ENCODE measurements at places on chromosomes 11 and 22.

GRCh38 chr11:45041596-45041995 is 90.9 kb upstream of the TP53I11 start:
- DNase-seq = no peak

DNA sequence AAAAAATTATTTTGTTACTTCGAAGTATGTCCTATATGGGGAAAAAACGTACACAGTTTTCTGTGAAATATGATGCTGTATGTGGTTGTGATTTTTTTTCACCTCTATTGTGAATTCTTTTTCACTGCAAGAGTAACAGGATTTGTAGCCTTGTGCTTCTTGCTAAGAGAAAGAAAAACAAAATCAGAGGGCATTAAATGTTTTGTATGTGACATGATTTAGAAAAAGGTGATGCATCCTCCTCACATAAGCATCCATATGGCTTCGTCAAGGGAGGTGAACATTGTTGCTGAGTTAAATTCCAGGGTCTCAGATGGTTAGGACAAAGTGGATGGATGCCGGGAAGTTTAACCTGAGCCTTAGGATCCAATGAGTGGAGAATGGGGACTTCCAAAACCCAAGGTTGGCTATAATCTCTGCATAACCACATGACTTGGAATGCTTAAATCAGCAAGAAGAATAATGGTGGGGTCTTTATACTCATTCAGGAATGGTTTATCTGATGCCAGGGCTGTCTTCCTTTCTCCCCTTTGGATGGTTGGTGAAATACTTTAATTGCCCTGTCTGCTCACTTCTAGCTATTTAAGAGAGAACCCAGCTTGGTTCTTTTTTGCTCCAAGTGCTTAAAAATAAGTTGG is 38.3 kb downstream of the EHF start:
- DNase-seq = no peak

DNA sequence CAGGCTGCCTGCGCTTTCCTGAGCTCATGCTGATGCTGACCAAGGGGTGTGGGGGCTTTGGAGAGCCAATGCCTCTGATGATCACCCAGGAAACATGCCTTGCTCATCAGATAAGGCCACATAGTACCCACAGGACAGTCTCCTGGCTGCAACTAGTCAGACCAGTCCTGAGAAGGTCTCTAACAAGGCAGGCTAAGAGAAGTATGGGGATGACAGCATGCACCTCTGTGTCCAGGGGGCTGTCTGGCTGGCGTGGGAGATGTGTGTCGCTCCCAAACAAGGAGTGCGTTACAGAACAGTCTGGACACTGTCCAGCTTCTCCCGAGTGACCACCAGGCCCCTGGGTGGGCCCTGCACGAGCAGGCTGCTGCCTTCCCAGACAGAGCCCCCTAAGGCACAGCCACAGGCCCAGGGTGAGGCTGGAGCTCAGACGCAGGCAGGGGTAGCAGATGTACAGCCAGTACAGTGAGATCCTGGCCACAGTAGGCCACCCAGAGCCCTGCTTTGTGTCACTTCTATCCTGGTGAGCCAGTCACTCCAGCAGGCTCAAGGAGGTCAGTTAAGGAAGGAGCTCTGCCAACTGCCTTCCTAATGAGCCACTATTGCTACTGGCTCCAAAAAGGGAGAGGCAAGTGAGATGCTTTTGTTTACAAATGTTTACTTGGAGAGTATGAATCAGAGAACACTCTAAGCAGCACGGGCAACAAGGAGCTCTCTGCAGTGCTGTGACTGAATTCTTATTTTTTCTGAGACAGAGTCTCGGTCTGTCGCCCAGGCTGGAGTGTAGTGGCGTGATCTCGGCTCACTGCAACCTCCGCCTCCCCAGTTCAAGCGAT is 66.0 kb upstream of the CLTCL1 start:
- no peak for DNase-seq

DNA sequence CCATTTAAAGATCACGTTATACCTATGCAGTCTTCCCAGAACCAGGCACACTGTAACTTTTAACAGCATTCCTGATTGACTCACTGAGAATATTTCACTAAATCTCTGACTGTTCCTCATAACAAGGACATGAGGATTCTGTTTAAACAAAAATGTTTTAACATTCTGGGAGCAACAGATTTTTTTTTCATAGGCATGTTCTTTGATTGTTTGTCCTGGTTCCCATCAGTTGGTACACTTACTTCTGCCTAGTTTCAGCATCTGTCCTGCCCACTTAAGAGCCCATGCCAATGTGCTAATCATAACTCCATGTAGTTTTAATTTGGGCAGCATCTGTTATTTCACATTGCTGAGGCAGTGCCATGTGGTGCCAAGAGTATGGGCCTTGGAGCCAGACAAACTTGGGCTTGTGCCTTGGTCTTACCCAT is 138.5 kb upstream of the CTSC start:
- DNase-seq = no peak

DNA sequence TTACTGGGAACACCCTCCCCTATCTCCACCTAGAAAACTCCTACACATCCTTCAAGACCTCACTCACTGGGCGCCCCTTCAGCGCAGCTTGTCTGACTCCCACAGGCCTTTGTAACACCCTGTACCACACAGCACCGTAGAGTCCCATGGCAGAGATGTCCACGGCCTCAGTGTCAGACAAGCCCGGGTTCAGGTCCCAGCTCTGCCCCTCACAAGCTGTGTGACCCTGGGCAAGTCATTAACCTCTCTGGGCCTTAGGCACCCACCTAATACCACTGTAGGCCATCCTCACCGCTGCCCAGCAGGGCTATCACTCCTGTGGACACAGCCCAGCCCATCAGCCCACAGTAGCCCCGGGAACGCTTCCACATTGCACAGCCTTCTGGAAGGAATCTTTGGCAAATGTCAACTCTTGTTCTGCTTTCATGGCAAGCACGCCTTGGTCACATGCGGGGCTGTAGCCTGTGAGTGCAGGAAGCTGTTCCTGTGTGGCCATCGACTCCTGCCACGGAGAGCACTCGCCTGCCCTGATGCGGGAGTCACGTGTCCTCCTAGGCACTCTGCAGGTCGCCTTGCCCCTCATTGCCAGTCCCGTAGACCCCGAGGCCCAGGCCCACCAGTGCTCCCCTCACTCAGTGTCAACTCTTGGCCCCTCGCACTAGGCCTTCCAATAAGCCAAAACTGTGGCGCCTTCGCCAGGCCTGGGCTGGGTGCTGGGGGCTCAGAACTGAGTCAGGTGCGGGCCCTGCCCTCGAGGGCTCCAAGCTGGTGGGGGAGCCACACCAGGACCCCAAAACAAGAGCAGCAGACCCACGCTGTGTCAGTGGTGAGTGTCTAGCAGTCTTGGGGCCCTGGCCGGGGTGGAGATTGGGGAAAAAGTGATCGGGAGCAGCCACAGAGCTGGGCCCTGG is 32.9 kb upstream of the RFPL3 start:
- no peak for DNase-seq

GRCh38 chr11:43992183-43992582 is 49.7 kb downstream of the C11orf96 start:
- DNase-seq = no peak

DNA sequence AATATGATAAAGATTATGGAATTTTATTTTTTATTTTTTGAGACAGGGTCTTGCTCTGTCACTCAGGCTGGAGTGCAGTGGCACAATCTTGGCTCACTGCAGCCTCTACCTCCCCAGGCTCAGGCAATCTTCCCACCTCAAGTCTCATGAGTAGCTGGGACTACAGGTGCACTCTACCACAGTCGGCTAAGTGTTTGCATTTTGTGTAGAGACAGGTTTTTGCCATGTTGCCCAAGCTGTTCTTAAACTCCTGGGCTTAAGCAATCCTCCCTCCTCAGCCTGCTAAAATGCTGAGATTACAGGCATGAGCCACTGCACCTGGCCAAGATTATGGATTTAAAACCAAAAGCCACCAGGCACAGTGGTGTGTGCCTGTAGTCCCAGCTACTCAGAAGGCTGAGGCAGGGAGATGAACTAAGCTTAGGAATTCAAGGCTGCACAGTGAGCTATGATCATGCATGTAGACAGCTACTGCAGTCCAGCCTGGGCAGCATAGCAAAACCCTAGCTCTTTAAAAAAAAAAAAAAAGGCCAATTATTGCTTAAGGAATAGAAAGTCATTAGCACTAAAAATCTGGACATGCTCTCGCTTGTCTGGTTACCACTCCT is 20.2 kb upstream of the CCND1 start:
- DNase-seq = no peak

- DNase-seq = no peak
Measured at GRCh38 chr11:33291004-33291777, 34.0 kb downstream of the HIPK3 start.

- DNase-seq = no peak
Measured at GRCh38 chr11:9719566-9720289, 55.9 kb downstream of the SWAP70 start.

DNA sequence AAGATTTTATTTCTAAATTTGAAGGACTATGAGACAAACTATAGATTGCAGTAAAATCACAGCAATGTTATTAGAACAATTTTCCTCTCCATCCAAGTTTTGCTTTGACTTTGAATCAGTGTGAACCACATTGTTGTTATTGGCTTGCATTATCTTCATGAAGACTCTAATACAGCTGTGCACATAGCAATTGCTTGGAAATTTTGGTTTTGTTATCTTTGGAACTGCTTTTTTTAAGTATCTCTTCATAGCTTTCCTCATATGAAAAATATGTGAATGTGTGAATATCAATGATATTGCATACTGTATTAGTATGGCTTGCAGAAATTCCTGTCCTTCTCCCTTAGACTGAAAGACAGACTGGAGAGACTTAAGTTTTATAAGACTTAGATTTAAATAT is 666.6 kb downstream of the LUZP2 start:
- no peak for DNase-seq

- DNase-seq = no peak
Measured at GRCh38 chr11:18071098-18071705, 25.1 kb upstream of the TPH1 start.

GRCh38 chr11:115606498-115607220 is 102.4 kb upstream of the CADM1 start:
- DNase-seq = no peak

- peak; percentile 14 for DNase-seq
Measured at GRCh38 chr11:45110562-45110961, 35.9 kb upstream of the PRDM11 start.

DNA sequence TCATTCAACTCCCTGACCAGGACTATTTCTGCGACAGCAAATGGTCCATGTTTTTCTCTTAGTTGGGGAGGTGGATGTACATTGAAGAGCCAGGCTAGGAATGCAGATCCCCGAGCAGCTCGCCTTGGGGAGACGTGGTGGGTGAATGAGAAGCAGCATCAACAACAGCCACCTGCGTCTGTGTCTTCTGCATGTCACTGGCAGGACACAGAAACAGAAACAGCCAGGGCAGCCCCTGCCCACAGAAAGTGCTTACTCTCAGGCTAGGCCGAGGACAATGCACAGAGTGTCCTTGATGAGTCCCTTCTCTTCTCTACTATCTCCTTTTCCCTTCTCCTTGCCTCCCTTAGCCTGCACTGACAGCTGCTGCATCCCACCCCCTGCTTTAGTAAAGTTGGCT is 541.9 kb upstream of the CADM1 start:
- no peak for DNase-seq

DNA sequence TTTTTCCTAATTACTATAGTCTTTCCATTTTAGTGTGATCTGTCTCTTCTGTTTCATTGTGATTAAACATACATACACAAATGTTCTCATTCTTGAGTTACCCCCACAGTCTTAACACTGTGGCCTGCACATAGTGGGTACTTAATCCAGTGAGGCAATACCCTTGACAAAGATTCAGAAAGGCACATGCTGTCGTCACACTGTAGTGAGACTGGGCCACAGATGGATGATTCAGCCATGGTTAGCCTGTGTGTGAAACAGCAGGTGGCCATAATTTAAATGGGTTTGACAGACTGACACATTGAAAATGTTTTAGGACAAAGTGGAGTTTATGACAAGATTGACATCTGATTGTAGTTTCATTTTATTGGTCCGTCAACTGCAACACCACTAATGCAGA is 313.1 kb downstream of the C11orf87 start:
- DNase-seq = no peak

GRCh38 chr22:39514373-39514973 is 5.9 kb upstream of the ATF4 start:
- peak; percentile 57 for DNase-seq

GRCh38 chr11:6598555-6598954 is 4.9 kb downstream of the RRP8 start:
- no peak for DNase-seq

DNA sequence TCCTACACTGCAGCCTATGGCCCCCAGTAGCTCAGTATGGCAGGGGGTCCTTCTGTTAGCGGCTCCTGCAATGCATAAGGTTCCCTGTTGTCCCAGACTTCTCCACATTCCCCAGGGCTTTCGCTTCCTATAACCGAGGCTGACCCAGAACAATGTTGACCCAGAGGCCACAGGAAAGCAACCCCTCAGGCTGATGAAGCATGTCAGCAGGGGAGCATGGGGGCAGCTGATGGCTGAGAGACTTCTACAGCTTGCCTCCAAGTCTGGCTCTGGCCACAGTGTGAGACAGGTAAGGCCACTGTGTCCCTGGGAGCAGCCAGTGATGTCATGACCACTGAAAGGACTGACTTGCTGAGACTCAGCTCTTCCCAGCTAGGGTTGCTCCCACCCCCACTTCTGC is 12.5 kb upstream of the PPFIBP2 start:
- no peak for DNase-seq

GRCh38 chr11:120702656-120703055 is 191.1 kb downstream of the GRIK4 start:
- no peak for DNase-seq

DNA sequence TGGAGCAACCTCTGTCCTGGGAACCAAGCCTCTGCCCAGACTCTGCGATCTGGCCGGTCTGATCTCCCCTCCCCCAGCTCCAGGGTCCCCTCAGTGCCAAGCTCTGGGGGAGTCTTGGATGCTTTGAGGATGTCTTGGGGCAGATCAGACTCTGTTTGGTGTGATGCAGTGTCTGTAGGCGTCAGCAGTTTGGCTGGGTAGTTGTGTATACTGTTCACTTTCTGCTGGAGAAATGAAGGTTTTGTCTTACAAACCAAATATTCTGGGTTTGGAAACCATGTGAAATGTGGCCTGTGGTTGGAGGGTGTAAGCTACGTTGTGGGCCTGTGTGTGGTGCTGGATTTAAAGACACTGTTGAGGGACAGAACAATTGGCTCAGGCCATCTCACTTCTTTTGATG is 4.6 kb downstream of the INSC start:
- no peak for DNase-seq

DNA sequence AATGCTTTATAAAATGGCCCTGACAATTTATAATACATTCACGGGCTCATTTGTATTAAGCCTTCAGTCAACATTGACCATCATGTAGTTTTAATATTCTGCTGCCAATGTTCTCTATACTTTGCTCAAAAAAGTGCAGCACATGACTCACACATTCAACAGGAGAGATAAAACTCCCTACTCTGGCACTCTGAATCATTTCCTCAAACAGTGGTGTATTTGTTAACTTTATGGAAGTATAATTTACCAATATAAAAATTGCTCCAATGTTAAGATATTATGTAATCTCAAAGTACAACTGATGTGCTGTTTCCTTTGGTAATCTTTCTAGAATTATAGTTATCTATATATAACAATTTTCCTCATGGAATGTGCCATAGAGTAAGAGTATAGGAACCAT is 39.9 kb downstream of the MAML2 start:
- DNase-seq = no peak

- DNase-seq = no peak
Measured at GRCh38 chr11:47104261-47104950, 72.3 kb downstream of the ARFGAP2 start.

- no peak for DNase-seq
Measured at GRCh38 chr11:116558504-116559211, 214.1 kb downstream of the BUD13 start.

GRCh38 chr22:23750714-23751440 is at the start of gene ZNF70:
Gene ZNF70 (minus strand): TSS chr22:23751112. CDS start chr22:23745140, 5,972 bp downstream.
- peak; percentile 61 for DNase-seq

All from stimulated activated CD4-positive, alpha-beta T cell treated with anti-CD3 and anti-CD28 coated beads, Interleukin-2, amount 100 ng/mL, for 48 hours (primary cell).